ENCODE measurements at places on chromosomes 6 and 20.
A peak's percentile ranks its signal among the peaks of the same experiment; 100 is the strongest.

- no peak for DNase-seq
Measured at GRCh38 chr6:31359581-31359980, 2.6 kb upstream of the HLA-B start.

GRCh38 chr6:101400326-101401135, 7.0 kb downstream of the GRIK2 start:
- no peak for DNase-seq

DNA sequence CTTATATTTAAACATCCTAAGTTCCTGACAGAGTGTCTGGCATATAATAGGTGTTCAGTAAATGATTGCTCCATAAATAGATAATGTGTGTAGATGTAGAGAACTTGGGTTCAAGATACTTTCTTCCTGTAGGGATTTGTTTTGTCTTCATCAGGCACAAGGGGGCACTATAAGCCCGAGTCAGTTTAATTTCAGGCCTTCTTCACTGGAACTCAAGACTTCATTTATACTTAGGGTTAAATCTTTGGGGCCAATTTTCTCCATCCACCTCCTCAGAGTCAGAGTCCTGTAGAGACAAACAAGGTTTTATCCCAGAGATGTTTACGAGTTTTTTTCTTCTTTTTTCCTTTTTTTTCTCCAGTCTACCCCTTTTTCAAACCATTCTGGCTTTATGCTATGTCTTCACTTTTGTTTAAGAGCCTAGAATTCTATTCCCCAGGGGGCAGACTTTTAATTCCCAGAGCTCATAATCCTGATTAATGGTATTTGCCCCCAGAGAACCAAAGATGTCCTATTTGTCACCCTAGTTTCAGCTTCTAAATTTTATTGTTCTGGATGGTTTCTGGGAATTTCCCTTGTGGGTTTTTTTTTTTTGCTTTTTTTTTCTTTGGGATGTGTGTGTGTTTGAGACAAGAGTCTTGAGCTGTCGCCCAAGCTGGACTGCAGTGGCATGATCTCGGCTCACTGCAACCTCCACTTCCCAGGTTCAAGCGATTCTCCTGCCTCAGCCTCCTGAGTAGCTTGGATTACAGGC, 88.4 kb downstream of the HFE start:
- peak; percentile 55 for DNase-seq

GRCh38 chr6:156866220-156867015, 89.2 kb downstream of the ARID1B start:
- no peak for DNase-seq

GRCh38 chr6:31293343-31293742, 21.5 kb upstream of the HLA-C start:
- DNase-seq, result no peak

- DNase-seq, result no peak
Measured at GRCh38 chr6:37177935-37178517, 8.1 kb downstream of the PIM1 start.

- no peak for DNase-seq
Measured at GRCh38 chr6:8269872-8270454, 165.4 kb downstream of the SLC35B3 start.

DNA sequence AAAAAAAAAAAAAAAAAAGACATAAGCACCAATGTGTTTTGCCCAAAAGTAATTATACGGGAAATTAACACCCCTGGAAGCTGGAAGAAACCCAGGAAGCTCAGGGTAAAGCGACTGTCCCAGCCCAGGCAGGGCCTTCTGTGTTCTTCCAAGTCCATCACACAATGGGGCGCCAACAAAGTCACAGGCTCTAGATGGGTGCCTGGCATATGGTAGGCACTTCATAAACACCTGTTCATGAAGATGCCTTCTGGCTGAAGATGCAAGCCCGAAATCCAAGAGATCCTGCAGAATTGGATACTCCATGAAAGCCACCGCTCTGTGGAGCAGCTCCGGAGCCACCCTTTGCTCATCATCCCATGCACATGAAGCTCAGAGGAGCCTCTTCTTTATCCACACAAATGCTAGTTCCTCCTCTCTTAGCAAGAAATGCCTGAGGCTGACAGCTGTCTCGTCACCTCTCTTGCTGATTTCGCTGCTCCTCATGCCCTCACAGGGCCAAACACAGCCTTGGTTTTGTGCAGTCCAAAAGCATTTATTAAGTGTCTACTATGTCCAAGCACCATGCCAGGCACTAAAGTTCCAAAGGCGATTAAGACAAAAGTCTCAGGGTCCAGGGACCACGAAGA, 76.6 kb downstream of the TRERF1 start:
- DNase-seq, result no peak

DNA sequence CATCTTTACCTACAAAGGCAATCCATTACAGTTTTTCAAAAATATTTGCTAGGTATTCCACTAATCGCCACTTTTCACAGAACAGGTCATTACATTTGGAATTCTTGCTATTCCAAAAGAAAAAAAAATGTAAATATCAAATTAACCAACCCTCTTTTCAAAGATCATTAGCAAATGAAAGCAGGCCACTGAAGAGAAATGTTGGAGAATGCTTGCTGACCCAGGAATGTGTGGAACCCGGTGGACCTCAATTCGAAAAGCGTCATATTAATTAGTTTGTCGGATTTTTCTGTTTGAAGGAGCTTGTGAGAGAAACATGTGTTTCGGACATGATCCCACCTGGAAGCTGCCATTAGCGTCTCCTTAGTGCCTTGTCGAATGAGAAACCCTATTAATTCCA, 27.9 kb upstream of the SERPINB9 start:
- no peak for DNase-seq

DNA sequence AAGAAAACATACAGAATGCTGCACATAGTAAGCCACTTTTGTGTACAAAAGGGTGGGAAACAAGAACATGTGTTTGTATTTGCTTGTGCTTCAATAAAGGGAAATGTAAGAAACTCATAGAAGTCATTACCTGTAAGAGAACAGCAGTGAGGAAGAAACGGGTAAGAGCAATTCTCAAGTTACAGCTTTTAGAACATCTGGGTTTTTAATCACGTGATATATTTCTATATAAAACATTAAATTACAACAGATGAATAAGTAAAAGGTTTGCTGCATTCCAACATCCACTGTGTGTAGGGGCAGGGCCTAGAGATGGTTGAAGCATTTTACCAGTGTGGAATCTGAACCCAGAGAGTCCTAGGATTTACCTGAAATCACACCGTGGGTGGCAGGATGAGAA, 36.6 kb upstream of the FAM50B start:
- no peak for DNase-seq

DNA sequence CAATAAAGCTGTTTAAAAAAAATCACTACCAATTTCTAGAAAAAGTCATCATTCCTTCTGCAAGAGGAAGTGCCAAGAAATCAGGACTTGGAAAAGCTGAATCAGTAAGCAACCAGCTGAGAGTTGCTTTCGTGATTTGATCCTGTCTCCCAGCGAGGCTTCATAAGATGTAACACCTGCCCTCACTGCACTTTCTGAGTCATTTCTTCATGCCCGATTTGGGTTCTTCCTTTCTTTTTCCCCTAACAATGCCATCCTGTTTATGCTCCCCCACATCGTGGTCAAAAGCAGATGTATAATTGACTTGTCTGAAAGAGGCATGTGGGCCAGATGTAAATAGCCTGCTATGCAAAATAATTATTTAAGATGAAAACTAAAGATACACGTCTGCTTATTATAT, 52.1 kb downstream of the RIPOR2 start:
- DNase-seq, result no peak

GRCh38 chr6:36986704-36987047, 680 bp upstream of the MTCH1 start:
- no peak for DNase-seq

GRCh38 chr6:27785294-27785693, 126.9 kb downstream of the OR2B2 start:
- no peak for DNase-seq

DNA sequence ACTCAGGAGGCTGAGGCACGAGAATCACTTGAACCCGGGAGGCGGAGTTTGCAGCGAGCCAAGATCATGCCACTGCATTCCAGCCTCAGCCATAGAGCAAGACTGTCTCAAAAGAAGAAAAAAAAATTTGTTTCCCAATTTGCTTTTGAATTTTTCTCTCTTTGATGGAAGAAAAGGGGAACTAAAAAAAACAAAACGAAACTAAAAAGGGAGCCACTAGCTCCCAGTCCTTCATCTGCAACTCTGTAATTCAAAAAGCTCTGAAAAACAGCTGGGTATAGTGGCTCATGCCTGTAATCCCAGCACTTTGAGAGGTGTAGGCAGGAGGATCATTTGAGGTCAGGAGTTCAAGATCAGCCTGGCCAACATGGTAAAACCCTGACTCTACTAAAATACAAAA, 9.5 kb downstream of the OVOL2 start:
- DNase-seq, result no peak

DNA sequence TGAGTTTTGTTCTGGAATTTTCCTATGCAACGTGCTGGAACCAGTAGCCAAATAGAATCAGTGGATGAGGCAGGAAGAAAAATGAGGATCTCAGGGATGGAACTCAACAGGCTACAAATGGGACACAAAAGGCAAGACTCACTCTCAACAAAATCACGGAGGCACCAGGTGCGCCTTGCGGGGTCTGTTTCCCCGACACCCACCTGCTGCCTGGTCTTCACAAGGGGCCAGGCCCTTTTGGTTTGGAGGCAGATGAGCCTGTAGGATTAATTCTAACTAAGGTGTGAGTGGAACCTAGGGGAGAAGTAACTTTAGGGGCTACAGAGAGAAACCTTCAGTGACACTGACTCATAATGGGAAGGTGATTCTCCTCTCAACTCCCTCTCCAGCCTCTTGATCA, 56.5 kb downstream of the ZNF831 start:
- no peak for DNase-seq

- no peak for DNase-seq
Measured at GRCh38 chr6:127630800-127631199, 53.8 kb downstream of the C6orf58 start.

DNA sequence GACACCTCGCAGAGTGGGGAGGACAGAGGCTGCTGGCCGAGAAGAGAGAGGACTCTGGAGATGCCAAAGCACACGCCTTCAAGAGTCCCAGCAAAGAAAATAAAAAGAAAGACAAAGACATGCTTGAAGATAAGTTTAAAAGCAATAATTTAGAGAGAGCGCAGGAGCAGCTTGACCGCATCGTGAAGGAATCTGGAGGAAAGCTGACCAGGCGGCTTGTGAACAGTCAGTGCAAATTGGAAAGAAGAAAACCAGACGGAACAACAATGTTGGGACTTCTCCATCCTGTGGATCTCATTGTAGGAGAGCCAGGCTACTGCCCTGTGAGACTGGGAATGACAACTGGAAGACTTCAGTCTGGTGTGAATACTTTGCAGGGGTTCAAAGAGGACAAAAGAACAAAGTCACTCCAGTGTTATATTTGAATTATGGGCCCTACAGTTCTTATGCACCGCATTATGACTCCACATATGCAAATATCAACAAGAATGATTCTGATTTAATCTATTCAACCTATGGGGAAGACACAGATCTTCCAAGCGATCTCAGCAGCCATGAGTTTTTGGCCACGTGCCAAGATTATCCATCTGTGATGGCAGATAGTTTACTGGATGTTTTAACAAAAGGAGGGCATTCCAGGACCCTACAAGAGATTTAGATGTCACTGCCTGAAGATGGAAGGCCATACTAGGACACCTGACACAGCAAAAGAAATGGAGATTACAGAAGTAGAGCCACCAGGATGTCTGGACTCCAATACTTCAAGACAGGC, 52.2 kb downstream of the REV3L start:
- DNase-seq, result no peak

GRCh38 chr20:47508278-47508677, 6.6 kb downstream of the NCOA3 start:
- DNase-seq, result no peak

DNA sequence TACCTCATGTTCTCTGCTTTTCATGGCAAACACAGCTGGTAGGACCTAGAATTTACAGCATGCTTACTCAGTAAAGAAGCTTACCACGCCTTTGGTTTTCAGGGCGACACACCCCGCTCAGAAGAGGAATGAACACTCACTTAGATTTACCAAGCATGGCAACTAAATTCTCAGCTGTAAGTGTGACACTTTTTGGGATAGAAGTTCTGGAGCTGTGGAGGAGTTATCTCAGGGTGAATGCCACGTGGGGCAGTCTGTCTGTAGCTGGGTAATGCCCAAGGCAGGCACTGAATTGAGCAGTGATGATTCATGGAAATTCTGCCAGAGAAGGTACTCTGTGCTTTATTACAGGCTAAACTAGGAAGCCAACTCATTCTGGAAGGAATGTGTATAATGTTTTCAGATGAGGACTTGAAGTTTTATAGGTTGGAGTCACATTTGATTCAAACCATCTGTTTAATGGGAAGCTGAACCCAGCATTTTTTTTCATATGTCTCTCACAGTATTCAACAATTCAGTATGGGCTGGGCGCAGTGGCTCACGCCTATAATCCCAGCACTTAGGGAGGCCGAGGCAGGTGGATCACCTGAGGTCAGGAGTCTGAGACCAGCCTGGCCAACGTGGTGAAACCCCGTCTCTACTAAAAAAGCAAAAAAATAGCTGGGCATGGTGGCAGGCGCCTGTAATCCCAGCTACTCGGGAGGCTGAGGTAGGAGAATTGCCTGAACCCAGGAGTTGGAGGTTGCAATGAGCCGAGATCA, 3.5 kb upstream of the PRIM2 start:
- DNase-seq, result no peak

- DNase-seq, result no peak
Measured at GRCh38 chr6:155132617-155133016, 131.2 kb upstream of the CLDN20 start.

DNA sequence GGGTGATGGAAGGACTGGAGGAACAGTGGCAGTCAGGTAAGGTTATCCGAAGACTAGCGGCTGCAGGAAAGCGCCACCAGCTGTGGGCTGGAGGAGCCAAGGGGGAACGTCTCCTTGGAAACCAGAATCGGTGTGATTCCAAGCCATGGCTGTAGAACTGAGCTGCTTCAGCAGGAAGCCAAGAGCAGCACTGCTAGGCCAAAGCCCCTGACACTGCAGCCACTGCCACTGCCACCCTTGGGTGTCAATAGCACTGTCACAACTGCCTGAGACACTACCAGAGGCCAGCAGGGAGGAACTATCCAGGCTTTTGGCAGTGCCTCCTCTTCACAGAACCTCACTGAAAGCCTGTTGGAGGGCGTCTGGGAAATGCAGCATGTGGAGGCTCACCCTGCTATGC, 289.6 kb upstream of the SUPT3H start:
- DNase-seq, result no peak

GRCh38 chr6:12296255-12296573, 6.1 kb downstream of the EDN1 start:
- DNase-seq, result no peak

- DNase-seq, result peak; percentile 10
Measured at GRCh38 chr6:119259027-119259426, 90.5 kb downstream of the MAN1A1 start.

Data from T-helper 1 cell (primary cell).